ENCODE measurements at places on chromosomes 12 and 14.

DNA sequence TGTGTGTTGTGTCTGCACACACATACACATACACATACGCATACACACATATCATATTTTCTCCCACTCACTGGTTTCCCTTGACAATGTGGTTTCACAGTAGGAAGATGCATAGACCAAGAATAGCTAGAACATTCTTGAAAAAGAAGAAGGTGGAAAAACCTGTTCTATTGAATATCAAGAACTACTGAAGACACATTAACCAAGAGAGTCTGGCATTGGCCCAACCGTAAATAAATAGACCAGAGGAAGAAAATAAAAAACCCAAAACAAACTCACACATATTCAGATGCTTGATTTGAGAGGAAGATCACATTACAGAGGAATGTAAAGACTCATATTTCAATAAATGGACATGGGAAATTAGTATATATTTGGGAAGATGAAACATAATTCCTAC, 311.3 kb downstream of the FOXG1 start:
- no peak for DNase-seq

- DNase-seq = no peak
Measured at GRCh38 chr12:32568228-32568627, 110.9 kb upstream of the DNM1L start.

DNA sequence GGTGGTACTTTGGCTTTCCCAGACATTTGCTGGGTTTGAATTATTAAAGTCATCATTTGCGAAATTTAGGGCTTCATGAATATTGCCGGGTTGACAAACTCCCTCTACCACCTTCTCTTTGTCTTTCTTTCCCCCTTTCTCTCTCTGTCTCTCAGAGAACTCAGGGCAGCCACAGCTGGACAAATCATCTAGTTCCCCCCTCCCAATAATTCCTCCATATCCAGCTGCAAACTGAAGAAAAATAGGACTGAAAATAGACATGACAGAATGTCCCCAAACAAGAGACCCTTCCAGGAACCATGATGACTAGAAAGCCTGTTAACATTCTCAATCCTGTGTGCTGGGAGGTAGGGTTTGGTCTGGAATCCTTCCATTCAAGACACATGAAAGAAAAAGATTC, 67.1 kb upstream of the TBX5 start:
- no peak for DNase-seq

- no peak for DNase-seq
Measured at GRCh38 chr14:100858838-100859220, 32.9 kb downstream of the MEG3 start.

- no peak for DNase-seq
Measured at GRCh38 chr12:127280393-127281275, 986.3 kb upstream of the TMEM132C start.

- no peak for DNase-seq
Measured at GRCh38 chr12:6980075-6980474, 9.4 kb downstream of the EMG1 start.

DNA sequence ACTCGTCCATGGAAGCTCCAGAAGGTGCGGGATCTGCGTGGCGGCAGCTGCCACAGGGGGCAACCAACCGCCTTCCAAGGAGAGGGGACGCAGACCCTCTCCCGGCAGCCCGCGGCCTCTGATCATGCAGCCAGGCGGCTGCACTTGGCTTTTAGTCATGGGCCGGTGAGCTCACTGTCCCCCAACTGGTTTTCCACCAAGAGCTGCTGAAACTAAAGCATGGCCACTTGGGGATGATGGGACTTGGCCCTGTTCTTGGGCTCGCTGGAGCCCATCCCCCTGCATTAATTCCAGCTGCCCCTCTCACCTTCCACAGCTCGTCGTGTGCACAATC, 39.1 kb downstream of the CCDC85C start:
- no peak for DNase-seq

- no peak for DNase-seq
Measured at GRCh38 chr12:112944024-112944690, 5.9 kb downstream of the OAS3 start.

DNA sequence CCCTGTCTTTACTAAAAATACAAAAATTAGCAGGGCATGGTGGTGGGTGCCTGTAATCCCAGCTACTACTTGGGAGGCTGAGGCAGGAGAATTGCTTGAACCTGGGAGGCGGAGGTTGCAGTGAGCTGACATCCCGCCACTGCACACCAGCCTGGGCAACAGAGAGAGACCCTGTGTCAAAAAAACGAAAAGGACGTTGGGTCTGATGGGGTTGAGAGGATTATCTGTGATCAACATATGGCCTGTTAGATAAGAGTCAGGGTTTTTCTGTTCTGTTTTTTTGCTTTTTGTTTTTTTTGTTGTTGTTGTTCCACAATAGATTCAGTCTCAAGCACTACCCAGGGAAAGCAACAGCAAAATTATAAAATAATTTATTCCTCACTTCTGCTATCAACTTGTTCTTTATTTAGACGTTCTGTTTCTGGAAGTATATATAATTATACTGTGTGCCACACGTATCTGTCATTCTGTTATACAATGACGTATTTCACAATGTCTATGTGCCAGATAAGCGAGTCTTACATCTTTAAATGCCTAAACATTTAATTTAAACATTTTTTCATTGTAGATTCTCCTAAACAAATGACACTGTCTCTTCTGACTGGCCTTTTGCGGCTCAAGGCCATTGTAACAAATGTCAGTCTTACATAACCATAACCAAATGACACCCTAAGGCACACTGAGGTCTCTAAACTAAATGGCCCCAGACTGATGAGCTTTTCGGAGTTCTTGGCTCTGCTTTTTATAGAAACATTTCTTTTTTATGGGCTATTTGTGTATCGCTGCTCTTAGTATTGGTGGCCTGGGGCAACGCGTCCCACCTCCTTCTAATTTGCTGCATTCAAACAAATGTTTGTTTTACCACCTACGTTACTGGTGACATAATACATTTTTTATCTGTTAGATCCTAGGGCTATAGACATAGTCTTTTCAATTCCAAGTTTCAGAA, 7.2 kb upstream of the P2RX4 start:
- DNase-seq = no peak

- no peak for DNase-seq
Measured at GRCh38 chr12:89038831-89039512, 313.3 kb downstream of the DUSP6 start.

DNA sequence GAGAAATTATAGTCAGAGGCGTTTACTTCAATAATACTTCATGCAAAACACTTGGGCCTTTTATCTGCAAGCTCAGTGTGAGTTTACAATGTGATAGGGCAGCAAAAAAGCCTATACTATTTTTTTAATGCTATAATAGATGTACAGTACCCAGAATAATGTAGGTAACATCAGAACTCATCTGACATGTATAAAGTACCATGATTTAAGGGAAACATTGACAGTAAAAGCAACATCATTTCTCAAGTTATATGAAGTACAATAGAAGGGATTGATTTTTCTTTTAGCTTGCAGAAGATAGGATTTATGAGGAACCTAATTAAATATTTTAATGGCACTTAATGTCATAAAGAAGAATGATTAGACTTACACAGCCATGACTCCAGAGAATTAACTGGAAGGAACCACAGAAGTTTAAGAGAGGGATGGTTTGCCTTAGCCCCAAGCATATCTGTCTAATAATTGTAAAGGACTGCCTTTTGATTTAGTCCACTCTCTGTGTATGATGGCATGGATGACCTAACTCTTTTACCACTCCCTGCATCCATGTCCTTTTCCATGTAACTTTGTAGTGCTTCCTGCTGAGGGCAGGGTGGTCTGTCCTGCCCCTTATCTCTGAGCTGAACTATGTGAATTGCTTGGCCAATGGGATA, 55.9 kb upstream of the MIS18BP1 start:
- DNase-seq = no peak

DNA sequence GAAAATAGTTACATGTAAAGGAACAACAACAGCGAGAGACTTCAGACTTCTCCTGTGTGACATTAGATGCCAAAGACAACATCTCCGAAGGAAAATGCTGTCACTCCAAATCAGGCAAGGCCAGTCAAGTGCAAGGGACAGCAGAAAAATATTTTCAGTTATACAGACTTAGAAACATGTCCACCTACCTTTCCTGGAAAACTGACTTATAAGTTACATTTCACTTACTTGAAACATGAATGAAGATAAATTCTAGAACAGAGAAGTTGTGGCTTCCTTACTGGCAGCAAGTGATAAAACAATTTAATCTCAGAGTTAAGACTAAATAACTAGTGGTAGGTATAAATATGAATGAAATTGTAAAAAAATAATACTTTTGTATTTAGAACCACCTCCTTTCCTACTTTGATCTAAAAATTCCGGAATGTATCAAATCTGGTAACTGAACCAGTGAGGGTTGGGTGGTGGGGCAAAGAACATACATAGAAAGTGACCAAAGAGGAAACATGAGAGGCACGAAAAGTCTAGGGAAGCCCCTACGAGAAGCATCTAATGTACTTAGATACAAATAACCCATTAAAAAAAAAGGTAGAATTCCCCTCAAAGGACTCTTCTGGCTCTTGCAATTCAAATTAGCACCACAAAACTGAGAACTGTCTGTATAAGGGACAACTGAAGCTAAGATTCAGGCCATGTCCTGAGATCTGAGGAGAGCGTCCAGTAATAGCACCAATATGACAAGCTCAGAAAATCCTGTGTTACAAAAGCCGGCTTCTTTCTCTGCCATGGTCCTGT, 21.2 kb downstream of the MTHFD1 start:
- DNase-seq = no peak

DNA sequence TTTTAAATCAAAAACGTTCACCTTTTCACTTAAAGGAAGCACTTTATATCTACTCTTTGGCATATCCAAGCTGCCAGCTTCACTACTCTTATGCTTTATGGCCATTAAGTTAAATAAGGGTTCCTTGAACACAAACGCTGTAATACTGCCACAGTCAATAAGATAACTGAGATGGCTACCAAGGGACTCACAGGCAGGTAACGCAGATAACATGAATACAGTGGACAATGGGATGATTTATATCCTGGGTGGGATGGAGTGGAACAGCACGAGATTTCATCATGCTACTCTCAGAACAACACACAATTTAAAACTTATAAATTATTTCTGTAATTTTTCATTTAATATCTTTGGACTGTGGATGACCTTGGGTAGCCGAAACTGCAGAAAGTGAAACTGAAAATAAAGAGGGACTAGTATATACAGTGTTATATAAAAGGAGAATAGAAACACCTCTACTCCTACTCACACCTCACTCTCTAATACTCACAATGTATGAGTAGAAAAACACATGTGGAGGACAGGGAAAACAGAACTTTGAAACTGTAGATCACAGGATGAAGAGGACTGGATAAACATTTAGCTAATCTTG, 367.3 kb downstream of the C12orf50 start:
- DNase-seq = no peak

DNA sequence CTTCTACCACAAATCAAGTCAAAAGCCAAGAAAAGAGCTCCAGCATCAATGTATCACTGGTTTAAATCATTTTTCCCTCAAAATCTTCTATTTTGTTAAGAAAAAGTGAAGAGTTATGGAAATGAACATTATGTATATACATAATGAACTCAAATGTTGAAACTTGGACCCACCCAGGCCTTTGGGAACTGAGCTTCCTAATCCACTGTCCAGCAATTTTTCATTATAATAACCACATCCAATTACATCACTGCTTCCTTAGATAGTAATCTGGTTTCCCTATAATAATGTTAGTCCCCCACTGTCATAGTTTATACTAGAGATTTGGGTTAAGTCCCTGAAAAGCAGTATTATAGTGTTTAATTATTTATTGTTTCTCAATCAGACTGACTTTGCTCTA, 170.9 kb downstream of the PIK3C2G start:
- DNase-seq = no peak

- DNase-seq = no peak
Measured at GRCh38 chr14:60677701-60678100, 28.4 kb upstream of the SIX1 start.

DNA sequence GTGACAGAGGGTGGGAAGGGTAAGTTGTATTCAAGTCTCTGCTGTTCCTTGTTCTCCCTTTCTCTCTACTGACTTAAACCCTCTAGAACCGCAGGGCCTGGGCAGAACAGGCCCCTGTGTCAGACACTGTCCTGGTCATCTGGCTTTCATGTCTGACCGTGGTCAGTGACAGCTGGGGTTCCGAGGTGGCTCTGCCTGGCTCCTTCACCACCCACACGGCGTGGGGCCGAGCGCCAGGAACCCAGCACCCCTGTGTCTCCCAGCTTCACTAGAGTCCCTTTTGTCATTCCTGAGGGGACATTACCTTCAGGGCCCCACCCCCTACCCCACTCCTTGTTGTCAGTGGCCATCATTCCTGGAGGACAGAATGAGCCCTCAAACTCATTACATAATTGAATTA, 168.9 kb downstream of the ADGRD1 start:
- DNase-seq = no peak

DNA sequence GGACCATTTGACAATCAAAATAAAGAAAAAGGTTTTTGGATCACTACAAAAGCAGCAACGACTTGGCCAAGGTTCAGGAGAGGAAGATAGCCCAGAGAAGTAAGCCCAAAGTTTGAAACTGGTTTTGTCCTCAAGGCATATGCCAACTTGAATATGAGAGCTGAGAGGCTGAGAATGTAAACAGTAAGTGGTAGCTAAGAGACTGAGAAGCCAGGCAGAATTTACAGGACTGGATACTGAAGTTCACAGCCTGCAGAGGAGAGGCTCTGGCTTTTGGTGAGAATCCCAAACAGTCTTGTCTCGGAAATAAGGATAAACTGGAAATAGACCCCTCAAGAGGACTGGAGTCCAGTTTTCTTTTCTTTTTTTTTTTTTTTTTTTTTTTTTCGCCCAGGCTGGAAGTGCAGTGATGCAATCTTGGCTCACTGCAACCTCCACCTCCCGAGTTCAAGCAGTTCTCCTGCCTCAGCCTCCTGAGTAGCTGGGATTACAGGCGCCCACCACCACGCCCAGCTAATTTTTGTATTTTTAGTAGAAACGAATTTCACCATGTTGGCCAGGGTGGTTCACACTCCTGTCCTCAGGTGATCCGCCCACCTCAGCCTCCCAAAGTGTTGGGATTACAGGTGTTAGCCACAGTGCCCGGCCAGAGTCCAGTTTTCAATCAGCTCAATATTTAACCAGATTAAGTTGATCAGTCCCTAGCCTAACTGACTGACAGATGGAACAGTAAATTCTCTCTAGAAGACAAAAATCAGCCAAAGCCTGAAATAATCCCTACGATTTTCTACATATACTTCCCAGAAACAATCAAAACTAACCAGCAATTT, 82.6 kb upstream of the COCH start:
- no peak for DNase-seq

- DNase-seq = no peak
Measured at GRCh38 chr12:89863968-89864367, 155.3 kb upstream of the ATP2B1 start.

DNA sequence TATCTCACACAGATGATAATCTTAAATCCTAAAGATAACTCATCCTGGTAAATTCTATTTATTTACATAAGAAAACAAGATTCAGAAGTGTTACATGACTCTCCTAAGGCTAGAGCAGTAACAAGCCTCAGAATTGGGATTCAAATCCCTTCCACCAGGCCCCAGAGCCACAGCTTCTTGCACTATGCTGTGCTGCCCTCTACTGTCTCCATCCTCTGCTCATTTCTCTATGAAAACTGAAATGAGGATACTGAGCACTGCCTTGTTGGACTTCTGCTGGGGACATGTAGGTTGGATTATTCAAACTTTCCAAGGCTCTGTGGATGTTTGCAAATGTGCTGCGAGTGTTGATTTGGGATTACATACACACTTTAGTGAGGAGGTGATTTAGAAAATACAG, 23.5 kb upstream of the C12orf50 start:
- no peak for DNase-seq

All from esophagus muscularis mucosa (tissue), 4 donors.